Jurkat, Clone E6-1 (cell line): ENCODE measurements at places on chromosomes 4 and X.

DNA sequence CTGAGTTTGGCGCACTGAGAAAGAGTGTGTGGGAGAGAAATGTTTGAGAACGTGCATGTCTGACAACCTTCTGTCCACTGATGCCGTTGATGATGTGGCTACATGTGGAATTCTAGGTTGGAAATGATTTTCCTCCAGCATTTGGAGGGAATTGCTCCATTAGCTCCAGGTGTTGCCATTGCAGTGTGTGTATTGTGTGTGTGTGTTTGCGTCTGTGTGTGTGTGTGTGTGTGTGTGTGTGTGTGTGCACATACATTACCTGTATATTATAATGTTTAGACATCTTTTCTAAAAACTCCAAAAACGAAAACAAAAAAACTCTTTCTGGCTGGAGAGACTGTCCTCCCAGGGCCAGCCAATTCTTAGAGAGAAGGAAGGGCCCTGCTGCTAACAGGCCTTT lies 18.2 kb upstream of the MECP2 start:
- DNase-seq = no peak

DNA sequence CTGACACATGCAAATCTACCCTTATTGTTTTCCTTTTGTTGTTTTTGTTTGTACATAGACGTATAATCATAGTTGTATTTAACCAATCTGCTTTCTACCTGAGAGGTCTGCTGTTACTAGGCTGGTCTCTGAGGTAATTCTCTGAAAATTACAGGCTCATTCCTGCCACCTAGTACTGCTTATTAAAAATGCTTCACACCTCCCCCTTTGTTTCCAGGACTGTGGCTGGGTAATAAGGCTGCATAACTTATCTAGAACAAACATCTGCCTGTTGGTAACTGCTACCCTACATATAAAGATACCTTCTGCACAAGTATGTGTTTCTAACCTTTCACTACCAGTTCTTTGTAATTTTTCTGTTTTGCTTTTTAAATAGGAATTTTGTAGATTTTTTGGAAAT lies 34.2 kb downstream of the COX7B2 start:
- no peak for DNase-seq

- no peak for DNase-seq
These were observed at the start of gene LINC00632 for GRCh38 chrX:140709421-140709846. Gene LINC00632 (plus strand): TSS chrX:140709759.

DNA sequence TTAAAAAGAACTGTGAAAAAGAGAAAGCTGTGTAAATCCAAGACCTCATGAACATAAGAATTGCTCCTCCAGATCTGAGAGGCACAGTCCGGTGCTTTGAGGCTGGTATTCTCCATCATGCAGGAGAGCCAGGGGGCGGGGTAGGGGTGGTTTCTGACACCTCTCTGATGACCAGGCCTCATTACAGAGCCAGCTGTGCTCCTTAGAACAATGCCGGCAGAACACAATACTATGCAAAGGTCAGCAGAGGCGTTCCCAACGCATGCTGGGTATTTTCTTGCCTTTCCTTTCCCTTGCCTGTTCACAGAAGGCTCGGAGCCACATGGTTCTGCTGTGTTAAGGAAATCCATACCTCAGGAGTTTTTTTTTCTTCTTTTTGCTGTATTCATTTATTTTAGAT lies 91.2 kb upstream of the SOD3 start:
- no peak for DNase-seq

DNA sequence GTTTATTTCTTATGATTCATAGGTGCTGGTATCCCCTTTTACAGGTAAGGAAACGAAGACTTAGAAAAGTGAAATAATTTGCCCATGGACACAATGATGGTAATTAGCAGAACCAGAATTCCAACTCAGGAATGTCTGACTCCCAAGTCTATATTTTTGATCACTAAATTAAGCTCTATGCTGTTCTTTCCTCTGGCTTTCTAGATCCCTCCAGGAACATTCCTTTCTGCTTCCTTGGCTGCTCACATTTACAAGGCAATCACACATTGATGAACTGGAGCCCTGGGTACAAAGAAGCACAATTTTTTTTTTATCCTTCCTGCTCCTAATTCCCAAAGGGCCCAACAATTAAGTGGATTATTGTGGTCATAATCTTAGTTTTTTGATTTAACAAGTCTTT lies 7.0 kb upstream of the CDKN2AIP start:
- no peak for DNase-seq

- no peak for DNase-seq
These were observed 17.4 kb upstream of the TMEM184C start for GRCh38 chr4:147599769-147600168.

GRCh38 chr4:1413204-1413663 lies 7.0 kb upstream of the NKX1-1 start:
- DNase-seq = no peak

- no peak for DNase-seq
These were observed 13.2 kb upstream of the IRF2 start for GRCh38 chr4:184487503-184487902.

GRCh38 chr4:5720980-5721379 lies 10.0 kb downstream of the EVC start:
- no peak for DNase-seq

- DNase-seq = no peak
These were observed 164.1 kb downstream of the RASL11B start for GRCh38 chr4:53026233-53026632.

- DNase-seq = no peak
These were observed 125.0 kb downstream of the PPP3CA start for GRCh38 chr4:101222156-101222845.

GRCh38 chrX:22974616-22975015 lies 25.1 kb upstream of the DDX53 start:
- DNase-seq = no peak

GRCh38 chr4:77076889-77077635 lies 1.3 kb upstream of the CCNI start:
- no peak for DNase-seq

- DNase-seq = no peak
These were observed 99.8 kb upstream of the TSPAN5 start for GRCh38 chr4:98758182-98758581.

DNA sequence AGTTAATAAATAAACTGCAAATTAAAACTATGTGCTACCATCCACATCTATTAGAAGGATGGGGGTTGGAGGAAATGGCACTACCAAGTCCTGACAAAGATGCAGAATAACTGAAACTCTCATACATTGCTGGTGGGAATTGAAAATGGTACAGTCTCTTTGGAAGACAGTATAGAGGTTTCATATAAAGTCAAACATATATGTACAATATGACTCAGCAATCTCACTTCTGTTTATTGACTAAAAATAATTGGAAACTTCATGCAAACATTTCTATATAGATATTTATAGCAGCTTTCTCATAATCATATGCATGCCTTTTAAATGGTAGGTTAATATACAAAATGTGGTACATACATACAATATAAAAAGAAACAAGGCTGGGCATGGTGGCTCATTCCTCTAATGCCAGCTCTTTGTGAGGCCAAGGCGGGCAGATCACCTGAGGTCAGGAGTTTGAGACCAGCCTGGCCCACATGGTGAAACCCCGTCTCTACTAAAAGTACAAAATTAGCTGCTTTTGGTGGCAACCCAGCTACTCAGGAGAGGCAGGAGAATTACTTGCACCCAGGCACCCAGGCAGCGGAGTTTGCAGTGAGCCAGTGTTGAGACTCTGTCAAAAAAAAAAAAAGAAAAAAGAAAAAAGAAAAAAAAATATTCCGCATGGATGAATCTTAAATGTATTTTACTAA lies 225.0 kb upstream of the CXXC4 start:
- DNase-seq = no peak

- DNase-seq = no peak
These were observed 47.0 kb downstream of the MOSPD2 start for GRCh38 chrX:14920196-14920595.

DNA sequence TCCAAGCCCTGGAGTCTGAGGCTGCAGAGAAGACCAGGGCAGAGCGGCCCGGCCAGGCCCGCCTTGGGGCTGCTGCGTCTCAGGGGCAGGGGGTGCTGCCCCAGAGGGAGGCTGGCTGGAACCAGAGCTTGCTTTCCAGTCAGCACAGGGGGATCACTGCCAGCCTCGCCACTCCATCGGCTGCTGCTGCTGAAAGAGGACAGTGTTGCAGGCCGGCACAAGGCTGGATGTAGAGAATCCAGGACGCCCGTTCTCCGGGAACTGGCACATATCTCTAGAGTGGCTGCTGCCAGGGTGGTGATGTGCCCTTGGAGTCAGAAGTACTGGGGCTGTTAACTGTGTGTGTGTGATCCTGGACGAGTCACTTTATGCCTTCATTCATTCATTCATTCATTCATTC lies 31.9 kb upstream of the SORCS2 start:
- no peak for DNase-seq

- no peak for DNase-seq
These were observed 24.3 kb downstream of the RAI2 start for GRCh38 chrX:17836830-17837229.

- DNase-seq = peak; percentile 24
These were observed 21.4 kb downstream of the GALNTL6 start for GRCh38 chr4:171834640-171835039.

DNA sequence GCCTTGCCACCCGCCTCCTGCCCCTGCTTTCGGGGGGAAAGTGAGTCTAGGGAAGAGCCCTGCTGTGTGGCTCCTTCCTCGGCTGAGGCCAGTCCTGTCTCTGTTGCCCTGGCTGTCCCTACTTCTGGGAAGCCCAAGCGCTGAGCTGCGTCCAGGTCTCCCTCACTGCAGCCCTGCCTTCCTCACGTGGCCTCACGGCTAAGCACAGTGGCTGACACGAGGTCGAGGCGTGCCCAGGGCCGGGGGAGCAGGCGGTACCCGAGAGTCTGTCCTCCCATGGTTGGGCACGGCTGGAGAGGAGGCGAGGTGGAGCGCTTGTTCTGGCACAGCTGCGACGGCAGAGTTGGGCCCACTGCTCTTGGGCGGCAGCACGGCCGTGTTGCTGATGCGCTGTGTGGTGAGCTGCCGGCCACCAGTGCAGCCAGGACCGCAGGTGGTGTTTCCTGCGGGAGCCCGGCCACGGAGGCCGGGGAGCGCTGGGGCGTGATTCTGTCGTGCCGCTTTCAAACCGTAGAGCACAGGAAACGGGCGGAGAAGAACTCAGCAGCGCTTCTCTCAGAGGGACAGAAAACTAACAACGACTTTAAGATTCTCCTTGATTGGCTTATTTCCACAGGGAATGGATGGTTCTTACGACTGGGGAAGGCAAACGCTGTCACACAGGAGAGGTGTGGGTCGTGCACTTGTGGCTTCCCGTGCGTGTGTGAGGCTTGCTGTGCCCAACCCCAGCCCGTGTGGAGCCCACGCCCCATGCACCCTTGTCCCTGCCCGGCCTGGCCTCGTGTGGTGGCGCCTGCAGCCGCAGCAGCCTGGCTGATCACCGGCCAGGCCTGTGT lies 21.3 kb downstream of the MAEA start:
- peak; percentile 24 for DNase-seq

- no peak for DNase-seq
These were observed 4.4 kb downstream of the CDK16 start for GRCh38 chrX:47222751-47223350.

- DNase-seq = peak; percentile 36
These were observed 158.7 kb downstream of the DCHS2 start for GRCh38 chr4:154332681-154333421.

GRCh38 chrX:130174045-130174704 lies 2.4 kb downstream of the RAB33A start:
- DNase-seq = no peak

DNA sequence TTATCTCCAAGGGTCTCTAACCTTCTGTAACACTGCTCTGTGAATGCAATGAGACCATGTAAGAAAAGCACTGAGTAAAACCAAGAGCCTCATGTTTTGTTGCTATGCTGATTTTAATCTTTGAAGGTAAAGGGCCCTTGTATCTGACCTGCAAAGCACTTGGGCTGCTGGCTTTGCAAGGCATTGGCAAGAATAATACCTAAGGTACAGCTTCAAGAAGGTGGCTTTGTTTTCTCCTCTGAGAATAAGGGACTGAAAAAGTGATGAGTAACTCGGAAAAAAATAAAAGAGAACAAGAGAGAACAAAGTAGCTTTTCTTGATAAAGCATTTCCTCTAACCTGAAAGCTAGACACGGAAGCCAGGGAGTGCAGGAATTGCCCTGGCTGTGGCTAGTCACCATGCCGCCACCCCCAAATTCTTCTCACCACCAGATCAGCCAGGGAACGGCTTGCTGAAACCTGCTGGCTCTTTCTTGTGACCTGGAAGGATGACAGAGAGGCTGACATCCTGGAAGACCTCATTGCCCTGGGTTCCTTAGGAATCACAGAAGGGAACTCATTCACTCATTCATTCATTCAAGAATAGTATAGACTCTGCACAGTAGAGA lies 41.8 kb upstream of the HS3ST1 start:
- DNase-seq = no peak

DNA sequence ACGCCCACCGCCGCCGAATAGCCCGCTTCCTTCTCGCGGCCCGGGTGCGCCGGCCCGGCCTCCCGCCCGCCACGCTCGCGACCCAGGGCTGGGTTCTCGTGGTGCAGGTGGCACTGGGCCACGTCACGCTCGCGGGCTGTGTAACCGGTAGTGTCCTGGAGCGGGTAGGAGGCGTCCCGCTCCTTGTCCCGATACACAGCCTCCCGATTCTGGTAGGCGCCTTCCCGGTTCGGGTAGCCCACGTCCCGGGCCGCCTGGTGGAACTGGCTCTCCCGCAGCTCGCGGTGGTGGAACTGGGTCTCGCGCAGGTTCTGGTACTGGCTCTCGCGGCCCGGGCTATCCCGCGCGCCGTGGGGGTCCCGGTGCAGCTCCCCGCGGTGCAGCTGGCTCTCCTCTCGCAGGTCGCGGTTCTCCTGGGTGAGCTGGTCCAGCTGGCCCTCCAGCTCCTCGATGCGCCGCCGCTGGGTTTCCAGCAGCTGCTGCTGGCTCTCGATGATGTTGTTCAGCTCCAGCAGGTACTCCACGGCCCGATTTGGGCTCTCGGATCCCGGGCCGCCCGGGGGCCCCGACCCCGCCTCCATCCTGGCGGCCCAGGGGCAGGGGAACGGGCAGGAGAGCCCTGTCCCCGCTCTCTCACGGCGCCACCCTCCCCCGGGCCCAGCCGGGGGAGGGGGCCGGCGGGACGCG lies 39.3 kb upstream of the IQSEC2 start:
- no peak for DNase-seq

- no peak for DNase-seq
These were observed 609.1 kb upstream of the TECRL start for GRCh38 chr4:65018313-65018712.

DNA sequence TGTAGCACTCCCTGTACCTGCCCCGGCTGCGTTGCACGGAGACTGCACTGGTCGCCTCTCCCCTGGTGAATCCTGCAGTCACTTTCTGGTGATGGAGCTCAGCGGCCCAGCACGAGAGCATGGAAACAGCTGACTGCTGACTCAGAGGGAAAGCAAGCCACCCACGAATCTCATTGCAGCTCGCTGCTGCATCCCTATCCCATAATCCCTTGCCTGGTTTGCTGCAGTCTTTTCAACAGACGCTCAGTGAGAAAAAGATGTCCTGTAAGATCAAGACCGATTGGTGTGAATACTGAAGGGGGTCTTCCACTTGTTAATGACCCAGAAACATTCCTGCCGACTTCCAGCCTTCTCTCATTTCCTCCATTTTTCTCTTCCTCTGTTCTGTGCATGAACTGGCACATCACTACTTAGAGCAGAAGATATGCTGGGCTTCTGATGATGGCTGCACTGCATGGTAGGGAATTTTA lies 52.9 kb downstream of the TRIM2 start:
- DNase-seq = no peak

- no peak for DNase-seq
These were observed 269.2 kb upstream of the NRK start for GRCh38 chrX:105553118-105553517.
